Bronchus fibroblast of lung (primary cell): ENCODE measurements at places on chromosomes 2 and 18. TPM values are rescaled to one million over a fixed set of nuclear protein-coding genes. Genes with fewer than 3 reads are reported as not detected.

DHX57 gene
- 12.3 and 15.3 TPM in 2 replicates for total RNA-seq

KCTD18 gene
- 11.6 and 12.3 TPM in 2 replicates for total RNA-seq

G6PC2 gene
- total RNA-seq: not detected in 2 replicates

FAM161A gene
- 1.9 and 3.4 TPM in 2 replicates for total RNA-seq

SNRPD1 gene
- total RNA-seq: 14.5 and 21.6 TPM in 2 replicates

LINC00305 gene
- total RNA-seq: not detected in 2 replicates

PAX8 gene
- total RNA-seq: 0.17 and 0.45 TPM in 2 replicates

DOK6 gene
- total RNA-seq: 0.15 and 0.17 TPM in 2 replicates

TMEM198 gene
- 0.74 and 1.2 TPM in 2 replicates for total RNA-seq

SRD5A2 gene
- total RNA-seq: not detected in 2 replicates

CPLX4 gene
- not detected in 2 replicates for total RNA-seq

REG3A gene
- total RNA-seq: not detected in 2 replicates

C1GALT1C1L gene
- 0.50 and 1.0 TPM in 2 replicates for total RNA-seq

FAM124B gene
- total RNA-seq: not detected in 2 replicates

LONRF2 gene
- under 0.01 TPM in 2 replicates for total RNA-seq
